Skeletal muscle cell (primary cell): ENCODE measurements at places on chromosomes 1 and 21.

DNA sequence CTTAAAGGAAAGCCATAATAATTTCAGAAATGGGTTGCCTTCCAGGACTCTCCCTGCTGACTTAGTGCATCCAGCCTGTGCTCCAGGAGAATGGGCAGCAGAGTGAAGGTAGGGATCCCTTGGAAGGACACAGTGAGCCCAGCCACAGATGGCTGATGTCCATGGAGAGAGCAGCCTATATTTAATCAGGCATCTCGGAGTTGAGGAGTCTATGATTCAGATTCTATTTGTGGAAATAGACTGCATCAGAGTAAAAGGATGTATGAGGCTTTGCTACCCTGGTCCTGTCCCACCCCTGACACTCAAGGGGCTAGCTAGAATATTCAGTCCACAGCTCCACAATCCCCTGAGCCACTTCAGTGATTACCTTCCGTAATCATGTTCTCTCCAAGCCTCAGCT, 43.8 kb upstream of the PBX1 start:
- DNase-seq = no peak

DNA sequence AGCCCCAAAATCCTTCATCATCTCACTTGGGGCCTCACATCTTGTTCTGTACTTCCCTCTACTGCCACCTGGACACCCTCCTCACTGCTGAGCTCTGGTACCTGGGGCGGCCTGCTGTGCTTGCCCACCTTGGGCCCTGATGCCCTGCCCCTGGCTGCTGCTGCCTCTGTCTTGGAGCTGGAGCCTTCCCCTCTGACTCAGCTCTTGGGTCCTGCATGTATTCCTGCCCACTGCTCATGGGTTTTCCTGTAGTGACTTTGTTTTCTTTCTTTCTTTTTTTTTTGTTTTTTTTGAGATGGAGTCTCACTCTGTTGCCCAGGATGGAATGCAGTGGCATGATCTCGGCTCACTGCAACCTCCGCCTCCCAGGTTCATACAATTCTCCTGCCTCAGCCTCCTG, 37.5 kb downstream of the TRAPPC10 start:
- no peak for DNase-seq

GRCh38 chr1:173255214-173255813, 48.2 kb upstream of the TNFSF4 start:
- DNase-seq = peak; percentile 16

DNA sequence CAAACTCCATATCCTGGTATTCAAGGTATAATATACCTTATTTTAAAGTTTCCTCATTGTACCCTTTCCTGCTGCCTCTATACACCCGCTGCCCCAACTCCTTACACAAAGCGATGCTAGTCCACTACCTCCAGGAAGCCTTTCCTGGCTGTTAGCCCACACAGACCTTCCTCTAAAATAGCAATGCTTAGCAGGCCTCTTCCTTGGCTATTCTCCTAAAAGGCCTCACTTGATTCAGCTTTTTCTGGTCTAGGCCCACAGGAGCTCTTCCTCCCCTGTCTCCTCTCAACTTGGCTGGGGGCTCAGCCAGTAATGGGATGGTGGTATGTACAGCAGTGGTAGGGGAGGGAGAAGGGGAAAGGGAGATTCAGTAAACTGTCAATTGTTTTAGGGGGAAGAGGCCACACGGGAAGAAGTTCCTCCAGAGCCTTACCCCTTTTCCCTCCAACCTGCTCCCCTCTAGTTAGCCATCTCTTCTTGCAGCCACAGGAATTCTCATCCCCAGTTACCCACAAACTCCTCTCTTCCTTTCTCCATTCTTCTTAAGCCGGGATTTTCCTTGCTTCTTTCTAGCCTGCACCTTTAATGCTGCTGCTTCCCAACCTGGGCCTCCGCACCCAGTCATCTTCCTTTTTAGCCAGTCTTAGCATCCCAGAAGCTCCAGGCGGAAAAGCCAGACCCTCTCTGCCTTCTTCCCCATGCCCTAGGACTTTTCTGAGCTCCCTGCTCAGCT, 2.6 kb downstream of the LRRC41 start:
- no peak for DNase-seq

DNA sequence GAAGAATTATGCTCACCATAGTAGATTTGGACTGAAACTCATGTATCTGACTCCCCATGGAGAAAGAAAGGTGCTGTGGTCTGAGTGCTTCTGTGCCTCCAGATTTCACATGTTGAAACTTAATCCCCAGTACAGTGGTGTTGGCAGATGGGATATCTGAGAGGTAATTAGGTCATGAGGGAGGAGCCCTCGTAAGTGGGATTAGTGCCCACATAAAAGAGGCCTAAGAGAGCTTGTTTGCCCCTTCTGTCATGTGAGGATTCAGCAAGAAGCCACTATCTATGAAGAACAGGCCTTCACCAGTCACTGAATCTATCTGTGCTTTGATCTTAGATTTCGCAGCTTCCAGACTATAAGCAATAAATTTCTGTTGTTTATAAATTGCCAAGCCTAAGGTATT, 150.1 kb downstream of the PLPP3 start:
- DNase-seq = no peak

DNA sequence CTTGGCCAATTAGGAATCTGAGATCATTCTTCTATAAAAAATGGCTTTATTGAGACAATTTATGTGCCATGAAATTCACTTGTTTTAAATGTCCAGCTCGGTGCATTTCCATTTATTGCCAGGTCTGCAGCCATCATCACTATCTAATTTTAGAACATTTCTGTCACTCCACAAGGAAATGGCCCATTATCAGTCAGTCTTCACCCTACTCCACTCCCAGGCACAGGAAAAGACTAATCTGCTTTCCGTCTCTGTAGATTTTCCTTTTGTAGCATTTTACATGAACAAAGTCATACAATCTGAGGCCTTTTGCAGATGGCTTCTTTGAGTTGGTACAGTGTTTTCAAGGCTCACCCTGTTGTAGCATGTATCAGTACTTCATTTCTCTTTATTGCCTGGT, 27.2 kb downstream of the KIF26B start:
- DNase-seq = no peak

DNA sequence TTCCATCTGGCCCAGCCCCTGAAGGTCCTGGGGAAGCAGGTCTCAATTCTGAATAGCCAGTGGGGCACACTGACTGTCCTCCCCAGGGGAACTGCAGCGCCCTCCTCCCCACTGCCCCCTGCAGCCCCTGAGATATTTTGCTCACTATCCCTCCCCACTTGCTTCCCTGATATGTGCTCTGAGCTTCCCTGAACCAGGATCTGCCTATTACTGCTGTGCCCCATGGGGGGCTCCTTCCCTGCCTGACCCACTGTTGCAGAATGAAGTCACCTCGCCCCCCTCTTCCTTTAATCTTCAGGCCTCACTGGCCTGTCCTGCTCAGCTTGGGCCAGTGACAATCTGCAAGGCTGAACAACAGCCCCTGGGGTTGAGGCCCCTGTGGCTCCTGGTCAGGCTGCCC, 89.8 kb downstream of the PTPRU start:
- no peak for DNase-seq
